ENCODE measurements at places on chromosomes 1 and 21. TPM values are rescaled to one million over a fixed set of nuclear protein-coding genes. Genes with fewer than 3 reads are reported as not detected.

Gene BGLAP
- 2.2 TPM for total RNA-seq

DNA sequence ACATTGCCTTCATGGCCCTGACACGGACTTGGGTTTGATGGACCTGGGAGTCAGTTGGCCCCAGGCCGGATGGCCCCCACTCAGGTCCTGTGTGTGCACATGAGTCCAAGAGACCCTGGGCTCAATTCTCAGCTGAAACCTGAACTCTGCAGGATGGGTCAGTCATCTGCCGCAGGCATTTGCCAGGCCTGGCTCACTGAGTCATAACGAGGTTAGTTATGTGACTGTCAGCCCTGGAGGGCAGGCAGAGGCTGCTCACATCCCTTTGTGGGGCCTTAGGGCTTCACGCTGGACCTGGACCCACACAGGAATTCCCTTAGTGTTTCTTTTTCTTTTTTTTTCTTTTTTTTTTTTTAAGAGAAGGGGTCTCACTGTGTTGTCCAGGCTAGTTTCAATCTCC lies 46.5 kb downstream of the PSMG1 start:
- no peak for DNase-seq

DNA sequence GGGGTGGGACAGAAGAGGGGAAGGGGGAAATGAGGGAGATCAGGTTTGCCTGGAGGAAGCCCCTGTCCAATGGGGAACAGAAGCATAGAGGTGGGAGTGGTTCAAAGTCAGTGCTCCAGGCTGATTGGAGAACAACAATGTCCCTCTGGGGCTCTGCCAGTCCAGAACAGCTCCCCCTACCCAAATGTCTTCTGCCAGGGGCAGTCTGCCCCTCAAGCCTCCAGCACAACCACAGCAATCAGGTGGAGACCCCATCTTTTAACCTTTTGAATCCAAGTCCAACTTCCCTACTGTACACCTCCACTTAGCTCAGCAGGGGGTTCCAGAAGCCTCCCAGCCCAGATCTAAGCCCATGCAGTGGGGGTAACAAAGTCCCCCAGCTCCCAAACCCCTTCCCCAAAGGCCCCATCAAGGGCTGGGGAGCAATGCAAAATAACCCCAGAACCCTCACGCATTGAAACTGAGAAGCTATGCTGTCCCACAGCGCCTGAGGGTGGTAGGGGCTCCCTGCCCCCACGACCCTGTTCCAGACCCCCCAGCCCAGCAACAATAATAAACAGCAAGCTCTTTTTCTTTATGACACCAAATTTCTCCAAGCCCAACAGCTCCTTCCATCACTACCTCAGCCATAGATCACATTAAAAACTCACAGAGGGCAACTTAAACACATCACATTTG lies 3.3 kb downstream of the AHDC1 start:
- no peak for DNase-seq

GRCh38 chr21:42844411-42845113 lies 34.8 kb downstream of the WDR4 start:
- DNase-seq = no peak

Data from ureter (tissue), 1 donor.